ENCODE measurements at places on chromosomes 1 and 21.

DNA sequence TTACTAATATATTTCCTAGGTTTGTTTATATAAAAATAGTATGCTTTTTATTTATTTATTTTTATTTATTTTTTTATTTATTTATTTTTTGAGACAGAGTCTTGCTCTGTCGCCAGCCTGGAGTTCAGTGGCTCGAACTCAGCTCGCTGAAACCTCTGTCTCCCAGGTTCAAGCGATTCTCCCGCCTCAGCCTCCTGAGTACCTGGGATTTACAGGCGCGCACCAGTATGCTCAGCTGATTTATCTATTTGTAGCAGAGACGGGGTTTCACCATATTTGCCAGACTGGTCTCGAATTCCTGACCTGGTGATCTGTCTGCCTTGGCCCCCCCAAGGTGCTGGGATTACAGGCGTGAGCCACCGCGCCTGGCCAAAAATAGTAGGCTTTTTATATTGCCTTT, 33.2 kb downstream of the BRINP3 start:
- DNase-seq, result no peak

GRCh38 chr21:44522753-44523204, 17.2 kb downstream of the KRTAP10-1 start:
- no peak for DNase-seq

DNA sequence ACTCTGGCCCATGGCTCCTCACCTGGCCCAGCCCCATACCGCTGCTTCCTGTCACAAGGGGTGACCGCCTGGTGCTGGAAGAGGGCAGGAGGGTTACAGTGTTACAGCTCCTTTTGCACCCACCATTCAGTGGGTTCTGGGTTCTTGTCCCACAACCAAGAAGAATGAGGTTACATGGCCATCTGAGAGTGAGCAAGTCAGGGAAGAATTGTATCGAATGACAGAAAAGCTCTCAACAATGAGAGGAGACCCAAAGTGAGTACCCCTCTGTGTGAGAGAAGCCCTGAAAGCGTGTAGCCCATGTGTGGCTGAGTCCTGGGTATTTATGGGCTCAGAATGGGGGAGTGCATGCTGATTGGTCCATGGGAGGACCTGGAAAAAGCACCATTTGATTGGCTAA, 888.5 kb downstream of the ADGRL2 start:
- DNase-seq, result peak; percentile 1

DNA sequence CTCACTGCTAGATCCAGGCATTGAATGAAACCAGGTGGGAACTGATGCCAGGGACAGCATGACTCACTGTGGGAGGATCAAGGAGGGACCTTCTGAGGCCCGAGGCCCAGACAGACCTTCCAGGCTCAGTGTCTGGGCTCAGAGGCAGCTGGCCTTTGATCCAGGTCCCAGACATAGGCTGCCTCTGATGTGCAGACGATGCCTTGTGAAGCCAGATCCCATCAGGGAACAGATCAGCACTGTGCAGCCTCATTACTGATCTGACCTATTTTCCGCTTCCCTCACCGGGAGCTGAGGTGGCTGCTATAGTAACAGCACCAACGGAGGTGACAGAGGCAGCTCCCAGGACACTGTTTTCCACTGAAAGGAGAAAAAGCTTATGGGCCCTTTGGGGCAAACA, 399.5 kb downstream of the MATN1 start:
- DNase-seq, result peak; percentile 64

DNA sequence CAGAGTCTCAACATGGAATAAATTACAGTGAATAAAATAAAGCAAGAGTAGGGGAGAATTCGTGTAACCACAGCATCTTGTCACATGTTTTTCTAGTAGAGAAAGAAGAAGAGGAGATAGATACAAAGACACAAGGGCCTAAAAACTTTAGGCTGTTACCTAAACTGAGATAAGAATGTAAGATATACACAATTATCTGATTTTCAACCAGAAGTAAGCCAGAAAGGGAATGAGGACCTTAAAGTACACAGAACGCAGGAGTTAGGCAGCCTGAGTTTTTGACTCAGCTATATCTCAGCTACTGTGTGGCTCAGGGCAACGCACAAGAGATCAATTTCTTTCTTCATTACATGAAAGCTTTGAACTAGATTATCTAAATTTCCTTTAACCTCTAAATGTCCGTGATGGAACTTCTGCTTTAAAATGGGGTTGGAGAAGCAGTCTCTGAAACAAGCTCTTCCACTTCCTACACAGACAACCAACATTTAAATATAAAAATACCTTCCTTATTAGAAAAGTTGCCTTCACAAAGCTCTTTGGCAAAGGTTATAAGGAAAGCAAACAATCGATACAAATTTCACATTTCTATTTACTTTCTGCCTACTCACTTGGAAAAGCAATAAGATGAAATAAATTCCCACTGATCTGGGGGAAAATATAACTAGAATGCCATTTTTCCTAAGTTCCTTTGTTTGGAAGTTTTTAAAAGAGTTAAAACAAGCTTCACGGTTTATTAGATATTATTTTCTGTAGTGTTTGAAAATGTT, 5.2 kb upstream of the RGS13 start:
- no peak for DNase-seq

DNA sequence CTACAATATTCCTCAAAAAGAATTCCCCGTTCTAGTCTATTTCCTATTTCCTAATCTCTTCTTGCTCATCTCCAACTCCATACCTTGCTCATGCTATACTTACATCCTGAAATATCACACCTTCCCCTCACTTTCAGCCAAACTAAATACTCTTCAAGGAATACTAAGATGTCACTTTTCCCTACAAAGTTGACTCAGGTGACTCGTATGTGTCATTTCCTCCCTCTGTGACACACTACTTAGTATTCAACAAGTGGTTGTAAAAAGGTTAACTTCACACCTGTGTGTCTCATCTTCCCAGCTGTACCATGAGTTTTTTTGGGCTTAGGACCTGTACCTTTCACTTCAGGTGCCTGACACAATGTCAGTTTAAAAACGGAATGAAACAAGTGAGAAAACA, 81.9 kb upstream of the LBR start:
- no peak for DNase-seq

DNA sequence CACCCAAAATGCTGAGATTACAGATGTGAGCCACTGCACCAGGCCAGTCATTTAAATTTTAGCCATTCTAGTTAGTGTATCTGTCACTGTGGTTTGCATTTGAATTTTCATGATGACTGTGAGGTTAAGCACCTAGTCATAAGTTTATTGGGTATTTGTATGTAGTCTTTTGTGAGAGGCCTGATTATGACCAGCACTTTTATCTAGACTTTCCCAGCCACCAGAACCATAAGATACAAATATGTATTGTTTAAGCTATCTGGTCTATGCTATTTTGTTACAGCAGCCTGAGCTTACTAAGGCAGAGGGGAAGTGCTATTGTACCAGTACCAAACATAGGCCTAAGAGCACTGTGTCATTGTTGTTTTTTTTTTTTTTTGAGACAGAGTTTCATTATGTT, 19.9 kb upstream of the DNAJC6 start:
- DNase-seq, result no peak

GRCh38 chr1:156418416-156419070, 49.5 kb downstream of the RHBG start:
- DNase-seq, result no peak

DNA sequence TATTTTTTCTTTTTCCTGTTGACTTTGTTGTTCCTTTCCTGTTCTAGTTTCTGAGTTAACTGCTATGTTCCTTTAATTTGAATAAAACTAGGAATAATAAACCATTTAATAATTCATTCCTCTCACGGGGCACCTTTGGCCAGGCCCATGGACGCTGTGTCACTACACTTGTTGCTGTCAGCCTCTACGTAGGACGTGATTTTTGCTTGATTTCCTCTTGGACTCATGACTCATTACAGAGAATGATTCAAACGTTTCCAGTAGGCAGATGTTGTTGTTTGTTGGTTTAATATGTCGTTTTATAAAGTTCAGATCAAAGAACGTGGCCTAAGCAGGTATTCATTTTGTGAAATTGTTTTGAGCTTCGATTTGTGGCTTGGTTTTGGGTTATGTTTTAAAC, 9.1 kb upstream of the SLC19A1 start:
- DNase-seq, result no peak

DNA sequence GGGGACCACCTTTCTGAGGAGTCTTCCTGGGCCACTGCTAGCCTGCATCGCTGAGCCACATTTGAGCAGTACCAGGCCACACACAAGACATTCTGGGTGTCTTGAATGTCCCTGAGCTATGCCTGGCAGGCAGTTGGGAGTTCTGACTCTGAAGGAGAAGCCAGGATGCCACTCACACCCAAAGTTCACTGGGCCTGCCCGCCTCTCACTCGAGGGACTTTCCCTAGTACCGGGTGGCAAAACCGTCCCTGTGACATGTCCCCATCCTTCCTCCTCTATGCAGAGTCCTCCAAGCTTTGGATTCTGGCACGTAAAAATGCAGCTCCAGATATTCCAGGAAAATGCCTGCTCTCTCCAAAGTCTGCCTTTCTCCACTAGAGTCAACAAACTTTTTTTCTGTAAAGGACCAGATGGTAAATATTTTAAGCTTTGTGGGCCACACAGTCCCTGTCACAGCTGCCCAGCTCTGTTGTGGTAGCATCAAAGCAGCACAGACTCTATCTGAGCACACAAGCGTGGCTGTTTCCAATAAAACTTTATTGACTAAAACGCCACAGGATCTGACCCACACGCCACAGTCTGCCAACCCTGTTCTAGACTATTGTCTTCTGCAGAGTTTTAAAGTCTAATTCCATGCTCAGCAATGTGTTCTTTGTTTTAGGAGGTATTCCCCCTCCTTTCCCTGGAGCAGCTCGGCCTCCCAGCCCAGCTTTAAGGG, 19.2 kb upstream of the GUCA2B start:
- no peak for DNase-seq

GRCh38 chr1:42144711-42145388, 8.4 kb upstream of the GUCA2B start:
- no peak for DNase-seq

DNA sequence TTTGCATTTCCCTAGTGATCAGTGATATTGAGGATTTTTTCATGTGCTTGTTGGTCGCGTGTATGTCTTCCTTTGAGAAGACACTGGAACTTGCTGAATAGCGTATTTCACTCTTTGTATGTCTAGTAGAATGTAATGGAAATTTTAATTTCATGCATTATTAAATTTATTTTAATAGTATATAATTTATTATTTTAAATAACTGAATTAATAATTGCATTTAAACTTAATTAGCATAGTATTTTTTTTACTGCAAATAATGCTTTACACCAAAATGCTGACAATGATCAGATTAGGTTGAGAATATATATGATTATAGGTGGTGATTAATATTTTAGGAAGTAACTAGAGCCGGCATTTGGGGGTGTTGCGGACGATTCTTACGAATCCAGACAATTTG, 10.5 kb upstream of the MTARC1 start:
- DNase-seq, result no peak

DNA sequence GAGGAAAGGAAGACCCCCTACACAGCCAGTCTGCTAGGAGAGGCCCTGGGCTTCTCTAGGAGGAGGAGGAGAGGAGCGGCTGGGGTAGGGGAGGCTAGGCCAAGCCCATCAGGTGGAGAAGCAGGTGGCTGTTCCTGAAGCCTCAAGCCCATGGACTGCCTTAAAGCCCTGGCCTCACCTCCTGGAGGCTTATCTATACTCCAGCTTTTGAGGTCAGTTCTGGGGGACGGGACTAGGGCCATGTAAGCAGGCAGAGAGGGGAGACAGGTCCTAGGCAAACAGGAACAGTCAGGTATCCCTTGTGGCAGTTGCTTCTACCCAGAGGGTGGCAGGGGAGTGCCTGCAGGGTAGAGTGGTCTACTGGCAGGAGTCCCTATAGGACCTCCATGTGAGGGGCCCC, 40.6 kb downstream of the KCNC4 start:
- no peak for DNase-seq

DNA sequence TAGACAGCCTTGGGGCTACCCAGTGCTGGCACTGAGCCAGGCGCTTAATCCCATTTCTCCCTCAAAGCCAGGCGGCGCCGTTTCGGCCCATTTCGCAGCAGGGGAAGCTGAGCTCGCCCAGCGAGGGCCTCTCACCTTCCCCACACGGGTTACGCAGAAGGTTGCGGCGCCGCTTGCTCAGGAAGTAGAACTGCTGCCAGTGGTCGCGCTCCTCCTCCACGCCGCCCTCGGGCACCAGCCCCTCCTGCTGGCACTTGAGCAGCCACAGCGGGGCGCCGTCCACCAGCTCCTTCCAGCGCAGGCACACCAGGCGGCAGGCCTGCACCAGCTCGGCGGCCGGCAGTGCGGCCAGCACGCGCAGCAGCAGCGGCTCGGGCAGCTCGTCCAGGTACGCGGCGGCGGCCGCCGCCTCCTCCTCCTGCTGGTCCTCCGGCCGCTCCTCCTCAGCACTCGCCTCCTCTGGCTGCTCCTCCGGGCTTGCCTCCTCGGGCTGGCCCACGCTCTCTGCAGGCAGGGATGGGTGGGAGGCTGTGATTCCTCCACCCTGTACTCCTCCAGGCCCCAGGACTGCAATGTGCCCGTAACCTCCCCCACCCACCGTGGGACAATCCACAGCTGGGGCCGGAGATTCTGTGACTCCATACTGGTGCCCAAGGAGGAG, 3.8 kb downstream of the FBXO2 start:
- peak; percentile 91 for DNase-seq

DNA sequence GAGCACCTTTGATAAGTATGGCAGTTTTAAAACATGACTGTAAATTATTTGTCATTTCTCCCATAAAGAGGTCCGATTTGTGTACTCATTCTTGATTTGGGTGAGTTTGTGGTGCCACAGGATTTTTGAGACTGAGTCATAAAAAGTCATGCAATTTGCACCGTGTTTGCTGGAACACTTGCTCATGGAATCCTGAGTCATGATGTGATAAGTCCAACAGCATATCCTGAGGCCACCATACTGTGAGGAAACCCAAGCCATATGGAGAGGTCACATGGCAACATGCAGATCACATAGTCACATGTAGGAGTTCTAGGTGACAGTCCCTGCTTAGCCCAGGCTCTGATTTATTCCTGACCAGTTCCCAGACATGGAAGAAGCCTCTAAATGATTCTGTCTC, 40.8 kb upstream of the PRRX1 start:
- no peak for DNase-seq

DNA sequence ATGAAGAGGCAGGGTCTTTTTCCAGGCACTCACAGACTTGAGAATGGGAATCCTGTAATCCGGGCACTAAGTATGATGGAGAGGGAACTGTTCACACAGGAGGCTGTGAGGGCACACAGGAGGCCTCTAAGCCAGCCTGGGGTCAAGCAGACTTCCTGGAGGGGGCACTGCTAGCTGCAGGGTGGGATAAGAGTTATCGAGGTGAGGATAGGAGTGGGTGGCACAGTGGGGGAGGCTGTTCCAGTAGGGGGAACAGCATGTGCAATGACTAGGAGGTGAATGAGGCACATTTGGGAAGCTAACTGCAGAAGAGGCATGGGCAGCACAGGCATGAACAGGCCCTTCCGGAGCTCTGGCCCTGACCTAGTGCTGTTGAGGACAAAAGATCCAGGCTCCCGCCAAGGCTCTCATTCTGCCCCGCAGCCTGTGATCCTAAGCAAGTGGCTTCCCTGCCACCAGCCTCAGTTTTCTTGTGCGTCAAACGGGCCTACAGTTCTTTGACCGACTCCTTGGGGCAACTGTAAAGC, 216.7 kb downstream of the TRABD2B start:
- DNase-seq, result no peak

DNA sequence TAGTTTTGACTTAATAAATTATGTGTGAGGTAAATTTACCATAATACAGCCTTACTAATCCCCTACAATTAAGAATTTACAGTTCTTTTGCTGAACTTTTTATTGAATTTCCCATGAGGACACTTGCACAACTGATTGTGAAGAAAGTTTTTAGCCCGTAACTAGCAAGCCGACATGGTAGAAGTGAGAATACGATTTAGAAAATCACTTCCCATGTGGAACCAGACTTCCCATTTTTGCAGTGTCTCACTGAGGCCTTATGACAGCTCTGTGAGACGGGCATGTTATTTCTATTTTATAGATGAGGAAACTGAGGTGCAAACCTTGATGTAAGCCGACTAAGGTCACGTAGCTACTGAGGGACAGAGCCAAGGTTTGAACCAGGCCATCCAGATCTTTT, 32.5 kb upstream of the LMO4 start:
- DNase-seq, result no peak

Data from ELF-1 (cell line).